ENCODE measurements at places on chromosomes 7 and 10.

DNA sequence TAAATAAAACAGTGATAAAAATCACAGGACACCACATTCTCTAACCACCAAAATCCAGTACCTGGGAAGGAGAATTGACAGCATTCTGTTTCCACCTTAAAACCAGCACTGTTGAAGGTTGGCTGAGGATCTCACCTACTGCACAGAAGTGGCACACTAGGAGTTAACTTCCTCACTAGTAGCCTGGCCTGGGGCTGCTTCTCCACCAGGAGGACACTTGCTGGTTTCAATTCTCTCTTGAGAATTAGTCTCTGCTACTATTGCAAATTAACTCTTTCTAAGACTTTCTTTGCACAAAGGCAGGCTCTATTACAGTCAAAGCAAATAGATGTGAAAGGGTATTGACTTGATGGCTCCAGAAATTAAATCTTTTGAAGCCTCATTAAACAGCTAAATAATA is 2.3 kb upstream of the CTTNBP2 start:
- no peak for DNase-seq

DNA sequence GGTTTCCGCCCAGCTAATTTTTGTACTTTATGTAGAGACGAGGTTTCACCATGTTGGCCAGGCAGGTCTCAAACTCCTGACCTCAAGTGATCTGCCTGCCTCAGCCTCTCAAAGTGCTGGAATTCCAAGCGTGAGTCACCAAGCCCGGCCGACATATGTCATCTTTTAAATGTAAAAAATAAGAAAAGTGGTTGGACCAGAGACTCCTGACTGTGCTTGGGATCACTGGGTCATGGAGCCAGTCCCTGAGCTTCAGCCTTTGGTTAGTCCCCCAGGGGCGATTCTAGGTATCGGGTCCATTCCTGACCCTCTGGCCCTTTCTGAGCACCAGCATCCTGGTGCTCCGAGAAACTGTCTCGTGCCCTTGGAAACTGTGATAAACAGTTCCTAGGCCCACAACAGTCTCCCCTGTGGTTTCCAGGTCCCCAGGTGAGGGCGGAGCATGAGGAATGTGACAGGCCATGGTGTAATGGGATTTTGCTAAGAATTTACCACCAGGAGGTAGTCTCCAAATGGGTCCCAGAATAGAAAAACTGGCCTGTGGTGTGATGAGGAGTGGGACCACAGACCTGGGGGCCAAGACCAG is 32.8 kb downstream of the UBTD1 start:
- peak; percentile 64 for DNase-seq

GRCh38 chr7:14400271-14400670 is 410.8 kb upstream of the ETV1 start:
- DNase-seq = no peak

DNA sequence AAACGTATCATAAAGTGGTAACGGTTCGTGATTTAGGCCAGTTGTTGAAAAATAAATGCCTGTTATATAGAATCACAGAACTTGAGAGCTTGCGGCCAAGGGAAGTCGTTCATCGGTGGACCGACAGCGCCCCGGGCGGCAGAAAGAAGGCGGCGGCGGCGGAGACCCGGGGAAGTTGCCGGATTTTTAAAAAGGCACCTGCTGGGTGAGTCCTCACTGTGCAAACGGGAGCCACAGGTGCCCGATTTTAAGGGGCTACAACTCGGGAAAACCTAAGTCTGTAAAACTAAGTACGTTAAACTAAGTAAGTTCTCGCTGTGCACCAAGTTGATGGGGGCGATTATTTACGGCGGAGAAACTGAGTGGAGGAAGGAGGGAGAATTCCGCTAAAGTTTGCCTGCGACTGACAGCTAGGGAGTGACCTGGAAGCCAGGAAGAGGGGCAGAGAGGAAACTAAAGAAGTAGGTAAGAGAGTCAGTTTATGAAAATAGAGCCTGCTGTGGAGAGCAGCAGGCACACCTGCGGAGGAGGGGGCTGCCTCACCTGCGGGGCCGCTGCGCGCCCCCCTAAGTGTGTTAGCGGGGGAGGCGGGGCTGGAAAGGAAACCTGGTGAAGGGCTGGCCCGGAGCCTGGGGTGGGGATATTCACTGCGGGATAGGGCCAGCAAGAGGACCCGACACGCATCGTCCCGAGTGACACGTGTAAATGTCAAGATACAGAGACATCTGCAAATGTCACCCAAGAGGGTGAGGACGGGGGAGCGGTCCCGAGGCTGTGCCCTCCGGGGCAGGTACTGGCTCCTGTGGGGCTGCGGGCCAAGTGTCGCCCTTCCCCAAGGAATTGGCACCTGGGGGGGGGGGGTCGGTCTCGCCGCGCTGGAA is 996 bp downstream of the ADAM12 start:
- DNase-seq = peak; percentile 80

DNA sequence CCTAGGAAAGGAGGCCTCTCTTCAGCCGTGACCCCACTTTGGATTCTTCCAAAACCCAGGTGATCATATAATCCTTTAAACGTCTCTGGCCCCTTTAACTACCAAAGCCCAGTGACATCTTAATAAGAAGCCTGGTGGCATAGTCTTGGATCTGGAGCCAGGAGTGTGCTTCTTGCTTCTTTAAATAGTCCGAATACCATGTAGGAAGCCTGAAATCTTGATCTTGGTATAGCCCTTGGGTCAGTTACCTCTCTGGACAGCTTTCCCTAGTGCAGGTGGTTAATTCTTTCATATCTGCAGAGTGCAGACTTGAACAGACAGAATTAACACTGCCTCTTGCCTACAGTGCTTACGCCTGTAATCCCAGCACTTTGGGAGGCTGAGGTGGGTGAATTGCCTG is 138.6 kb upstream of the EFCAB10 start:
- no peak for DNase-seq

GRCh38 chr10:22086730-22087401 is 83.3 kb upstream of the DNAJC1 start:
- DNase-seq = no peak

GRCh38 chr7:112079673-112080072 is 126.5 kb downstream of the DOCK4 start:
- DNase-seq = peak; percentile 45

DNA sequence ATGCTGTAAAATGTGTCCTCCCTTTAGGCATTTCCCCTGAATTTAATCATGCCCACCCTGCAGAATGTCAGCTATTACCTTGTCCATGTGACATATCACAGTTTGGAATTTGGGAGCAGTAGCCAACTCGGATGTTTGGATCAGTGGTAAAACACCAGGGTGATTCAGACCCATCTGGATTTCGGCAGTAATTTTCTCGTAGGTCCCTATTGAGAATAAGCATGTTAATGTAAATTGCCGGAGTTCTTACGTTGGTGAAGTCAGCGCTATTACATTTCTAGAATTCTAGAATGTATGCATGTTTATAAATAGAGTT is 44.1 kb downstream of the HGF start:
- peak; percentile 69 for DNase-seq

DNA sequence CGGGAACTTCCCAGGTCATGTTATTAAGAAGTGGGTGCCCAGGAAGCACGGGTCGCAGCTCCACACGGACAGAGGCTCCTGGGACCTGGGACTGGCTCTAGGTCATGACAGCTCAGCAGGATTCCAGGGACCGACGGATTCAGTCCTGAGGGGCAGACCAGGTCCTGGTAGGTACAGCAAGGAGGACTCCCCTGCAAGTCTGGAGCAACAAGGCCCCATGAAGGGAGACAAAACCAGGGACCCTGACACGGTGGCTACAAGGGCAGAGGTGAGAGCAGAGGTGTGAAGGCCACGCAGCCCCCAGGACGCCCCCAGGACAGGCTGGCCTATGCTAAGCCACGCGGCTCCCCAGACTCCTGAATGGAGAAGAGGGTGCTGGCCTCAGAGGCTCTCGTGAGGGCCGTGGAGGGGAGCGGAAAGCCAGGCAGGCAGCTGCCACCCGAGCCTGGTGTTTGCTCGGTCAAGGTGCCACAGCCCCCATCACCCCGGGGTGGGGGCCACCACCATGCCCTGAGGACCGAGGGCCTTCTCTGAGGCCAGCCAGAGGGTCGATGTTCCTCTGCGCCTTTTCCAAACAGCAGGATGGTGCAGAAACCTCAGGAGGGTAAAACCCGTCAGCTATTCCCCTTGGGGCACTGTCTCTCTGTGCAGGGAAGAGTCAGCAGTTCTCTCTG is 348.9 kb downstream of the PTPRN2 start:
- no peak for DNase-seq

GRCh38 chr7:55127135-55127551 is 108.3 kb downstream of the EGFR start:
- DNase-seq = no peak

DNA sequence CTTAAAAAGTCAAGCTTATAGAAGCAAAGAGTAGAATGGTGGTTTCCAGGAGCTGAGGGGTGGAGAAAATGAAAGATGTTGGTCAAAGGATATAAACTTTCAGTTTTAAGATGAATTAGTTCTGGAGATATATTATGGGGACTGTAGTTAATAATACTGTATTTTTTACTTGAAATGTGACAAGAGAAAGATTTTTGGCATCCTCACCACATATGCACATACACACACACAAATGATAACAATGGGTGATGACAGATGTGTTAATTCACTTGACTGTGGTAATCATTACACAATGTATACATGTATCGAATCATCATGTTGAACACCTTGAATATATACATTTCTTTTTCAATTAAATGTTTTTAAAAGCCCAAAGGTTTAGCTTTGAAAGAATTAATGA is 32.7 kb upstream of the ZPBP start:
- DNase-seq = no peak

- DNase-seq = no peak
Measured at GRCh38 chr10:47225219-47225927, 74.6 kb upstream of the GDF10 start.

GRCh38 chr7:55534262-55534915 is 37.9 kb downstream of the VOPP1 start:
- peak; percentile 51 for DNase-seq

- DNase-seq = no peak
Measured at GRCh38 chr7:158395780-158396278, 191.8 kb downstream of the PTPRN2 start.

DNA sequence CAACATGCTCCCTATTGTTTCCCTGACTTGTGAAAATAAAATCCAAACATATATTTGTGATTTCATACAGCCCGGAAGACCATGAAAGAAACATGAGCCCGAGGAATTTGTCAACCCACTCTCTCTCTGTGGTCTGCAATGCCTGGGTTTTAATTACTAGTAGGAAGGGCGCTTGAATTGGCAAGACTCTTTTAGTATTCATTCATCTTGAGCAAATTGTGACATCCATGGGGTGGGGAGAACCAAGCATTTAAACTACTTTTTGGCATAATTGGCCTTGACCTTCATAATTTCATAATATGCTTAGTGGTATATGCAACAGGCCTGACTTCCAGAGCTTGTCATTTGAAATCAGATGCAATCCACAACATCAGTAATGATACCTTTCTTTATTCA is 142.4 kb upstream of the BMPER start:
- DNase-seq = no peak

DNA sequence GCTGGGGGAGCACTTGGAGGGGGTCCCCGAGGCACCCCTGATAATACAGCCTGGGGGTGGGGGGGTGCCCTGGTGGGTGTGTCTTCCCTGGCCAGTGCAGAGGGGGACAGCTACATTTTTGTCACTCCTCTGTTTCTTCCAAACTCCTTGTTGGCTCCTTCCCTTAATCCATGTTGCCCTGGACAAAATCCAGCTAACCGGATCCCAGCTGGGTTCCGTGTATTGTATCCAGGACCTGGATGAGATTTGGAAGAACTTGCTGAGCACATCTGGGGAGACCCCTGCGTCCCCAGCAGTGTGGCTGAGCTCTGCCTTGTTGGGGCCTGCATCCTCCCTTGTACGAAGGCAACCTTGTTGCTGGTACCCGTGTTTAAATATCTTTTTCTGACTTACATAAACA is 86.8 kb upstream of the BTBD16 start:
- no peak for DNase-seq

- DNase-seq = no peak
Measured at GRCh38 chr10:89782470-89782869, 81.1 kb downstream of the KIF20B start.

DNA sequence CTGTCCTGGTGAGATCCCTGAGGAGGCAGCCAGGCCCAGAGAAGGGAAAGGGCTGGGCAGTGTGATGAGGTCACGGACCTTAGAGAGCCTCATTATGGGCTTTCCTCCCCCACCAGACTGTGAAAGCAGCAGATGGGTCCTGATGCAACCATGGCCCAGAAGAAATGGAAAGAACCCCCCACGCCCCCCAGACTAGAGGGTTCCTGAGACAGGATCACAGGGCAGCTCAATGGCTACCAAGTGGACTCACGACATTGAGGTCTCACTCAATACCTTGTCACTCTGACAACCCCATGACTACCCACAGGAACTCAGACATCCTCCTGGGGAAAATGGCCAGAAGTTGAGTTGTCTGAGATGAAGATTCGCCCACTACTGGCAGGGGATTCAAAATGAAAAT is 36.7 kb downstream of the FAM241B start:
- DNase-seq = no peak

DNA sequence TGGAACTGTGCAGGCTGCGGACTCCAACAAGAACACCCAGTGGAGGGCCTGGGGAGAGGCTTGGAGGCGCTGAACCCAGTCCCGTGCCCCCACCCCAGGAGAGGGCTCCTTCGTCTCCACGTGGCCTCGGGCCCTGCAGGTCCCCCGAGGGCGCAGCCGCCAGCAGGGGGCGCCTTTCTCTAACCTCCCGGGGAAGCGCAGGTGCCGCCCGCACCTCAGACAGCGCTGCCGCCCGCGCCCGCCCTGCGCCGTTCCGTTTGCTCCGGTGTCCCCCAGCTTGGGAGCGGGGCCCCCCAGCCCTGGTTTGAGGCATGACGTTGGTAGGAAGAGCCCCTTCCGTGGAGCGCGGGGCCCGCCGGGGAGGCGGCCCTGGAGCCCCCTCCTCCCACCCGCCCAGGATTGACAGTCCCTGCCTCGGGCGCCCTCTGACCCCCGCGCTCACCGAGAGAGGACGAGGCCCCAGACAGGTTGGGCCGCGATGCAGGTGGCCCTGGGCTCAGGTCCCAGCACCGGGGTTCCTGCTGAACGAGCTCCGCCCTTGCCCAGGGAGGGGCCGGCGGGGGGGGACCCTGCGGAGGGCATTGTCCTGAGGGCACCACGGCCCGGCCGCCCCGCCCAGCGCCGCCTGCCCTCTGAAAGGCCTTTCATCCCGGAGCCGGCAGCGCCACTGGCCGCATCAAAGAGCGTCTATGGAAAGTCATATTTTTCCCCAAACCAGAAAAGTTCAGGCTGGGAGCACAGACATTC is 42.8 kb downstream of the FOXL3 start:
- DNase-seq = peak; percentile 80

- peak; percentile 50 for DNase-seq
Measured at GRCh38 chr10:74337330-74338016, 186.5 kb downstream of the ADK start.

DNA sequence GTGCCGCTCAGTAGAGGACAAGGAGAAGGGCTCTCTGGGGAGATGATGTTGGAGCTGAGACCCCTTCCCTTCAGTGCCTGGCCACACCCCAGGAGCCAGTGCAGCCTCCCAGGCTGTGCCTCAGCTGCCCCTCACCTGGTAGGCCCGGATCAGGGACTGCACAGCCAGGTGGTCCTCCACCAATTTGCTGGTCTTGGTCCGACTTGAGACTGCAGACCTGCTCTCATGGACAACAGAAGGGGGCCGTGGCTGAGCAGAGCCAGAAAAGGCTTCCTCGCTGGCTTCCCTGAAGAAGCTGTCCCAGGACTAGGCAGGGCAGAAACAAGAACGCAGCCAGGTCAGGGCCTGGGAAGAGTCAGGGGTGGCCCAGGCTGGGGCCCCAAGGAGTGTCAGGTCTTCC is 5.5 kb downstream of the OGDHL start:
- DNase-seq = no peak

- DNase-seq = peak; percentile 71
Measured at GRCh38 chr7:42244828-42245227, 7.8 kb upstream of the GLI3 start.
